ENCODE measurements at places on chromosomes 4 and X. TPM values are rescaled to one million over a fixed set of nuclear protein-coding genes. Genes with fewer than 3 reads are reported as not detected.

DNA sequence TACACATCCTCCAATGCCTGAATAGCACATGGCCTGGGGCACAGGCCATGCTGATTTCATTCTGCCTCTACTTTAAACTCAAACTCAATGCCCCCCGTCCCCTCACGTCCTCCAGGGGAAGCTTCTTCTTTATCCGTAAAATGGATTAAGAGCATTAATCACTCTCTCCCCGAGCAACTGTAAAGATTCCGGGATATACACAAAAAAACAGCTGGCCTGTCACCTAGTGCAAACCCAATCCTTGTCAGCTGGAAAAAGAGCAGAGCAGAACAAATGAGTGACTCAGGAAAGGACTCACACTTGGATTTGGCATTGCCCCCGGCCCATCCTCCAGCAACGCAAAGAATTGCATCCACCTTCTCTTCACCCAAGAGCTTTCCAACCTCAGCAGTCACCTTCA lies 7.8 kb downstream of the QDPR start:
- no peak for DNase-seq

DNA sequence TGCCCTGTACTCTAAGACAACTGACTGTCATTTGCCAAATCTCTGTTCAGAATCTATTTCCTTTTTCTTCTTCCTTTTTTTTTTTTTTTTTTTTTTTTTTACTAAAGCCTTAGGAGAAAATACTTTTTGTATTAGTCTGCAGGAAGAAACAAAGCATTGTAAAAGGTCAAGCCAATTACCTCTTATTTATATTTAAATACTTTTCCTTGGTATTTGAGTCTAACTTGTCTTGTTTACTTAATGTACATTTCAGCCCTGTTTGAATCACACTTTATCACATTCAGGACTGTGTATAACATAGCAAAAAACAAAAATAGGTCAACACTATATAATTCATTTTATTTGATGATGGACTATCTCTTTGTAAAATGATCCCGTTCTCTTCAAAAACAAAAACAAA lies 262.2 kb downstream of the RPA4 start:
- no peak for DNase-seq

GRCh38 chr4:75429208-75429607 lies 85.0 kb downstream of the RCHY1 start:
- DNase-seq: no peak

GRCh38 chrX:46637938-46638337 lies 64.4 kb downstream of the CHST7 start:
- DNase-seq: no peak

DNA sequence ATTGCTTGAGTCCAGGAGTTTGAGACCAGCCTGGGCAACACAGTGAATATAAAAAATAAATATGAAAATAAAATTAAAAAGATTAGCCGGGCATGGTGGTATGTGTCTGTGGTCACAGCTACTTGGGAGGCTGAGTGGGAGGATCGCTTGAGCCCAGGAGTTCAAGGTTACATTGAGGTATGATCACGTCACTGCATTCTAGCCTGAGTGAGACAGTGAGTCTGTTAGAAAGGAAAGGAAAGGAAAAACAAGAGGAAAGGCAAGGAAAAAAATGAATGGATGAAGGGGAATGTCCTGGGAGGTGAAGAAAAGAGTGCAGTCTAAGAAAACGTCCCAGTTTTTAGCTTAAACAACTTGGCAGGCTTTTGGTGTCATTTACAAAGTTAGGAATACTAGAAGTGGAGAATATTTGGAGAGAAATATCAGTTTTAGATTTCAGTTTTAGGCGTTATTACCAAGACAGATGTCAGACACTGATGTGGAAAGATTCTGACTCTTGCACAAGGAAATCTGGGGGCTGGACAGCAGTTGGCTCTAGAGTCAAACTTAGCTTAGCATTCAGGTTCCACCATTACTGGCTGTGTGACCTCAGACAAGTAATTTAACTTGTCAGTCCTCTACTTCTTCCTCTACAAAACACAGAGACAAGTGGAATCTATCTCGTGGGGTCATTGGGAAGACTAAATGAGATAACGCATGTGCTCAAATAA lies 139.0 kb downstream of the TSPAN5 start:
- no peak for DNase-seq

- no peak for DNase-seq
These were observed 644.1 kb upstream of the PITX2 start for GRCh38 chr4:111266937-111267336.

GRCh38 chr4:75654905-75655304 lies 18.3 kb downstream of the G3BP2 start:
- no peak for DNase-seq

GRCh38 chrX:1686642-1687041 lies 71.8 kb downstream of the ASMT start:
- no peak for DNase-seq

DNA sequence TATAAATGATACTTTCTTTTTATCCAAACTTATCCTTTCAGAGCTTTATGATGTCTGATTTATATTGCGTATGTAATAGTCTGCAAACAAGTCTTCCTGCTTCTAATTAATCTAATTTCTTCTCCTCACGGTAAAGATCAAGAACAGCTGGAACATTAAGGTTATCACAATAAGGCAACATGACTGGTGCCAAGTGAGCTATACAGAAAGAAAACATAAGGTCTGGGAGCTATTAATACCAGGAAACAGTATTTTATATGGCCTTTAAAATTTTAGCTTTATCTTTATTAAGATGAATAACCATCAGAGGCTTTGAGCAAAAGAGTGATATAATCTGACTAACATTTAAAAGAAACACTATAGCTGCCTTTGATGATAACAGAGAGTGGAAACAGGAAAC lies 28.7 kb upstream of the CABS1 start:
- no peak for DNase-seq

DNA sequence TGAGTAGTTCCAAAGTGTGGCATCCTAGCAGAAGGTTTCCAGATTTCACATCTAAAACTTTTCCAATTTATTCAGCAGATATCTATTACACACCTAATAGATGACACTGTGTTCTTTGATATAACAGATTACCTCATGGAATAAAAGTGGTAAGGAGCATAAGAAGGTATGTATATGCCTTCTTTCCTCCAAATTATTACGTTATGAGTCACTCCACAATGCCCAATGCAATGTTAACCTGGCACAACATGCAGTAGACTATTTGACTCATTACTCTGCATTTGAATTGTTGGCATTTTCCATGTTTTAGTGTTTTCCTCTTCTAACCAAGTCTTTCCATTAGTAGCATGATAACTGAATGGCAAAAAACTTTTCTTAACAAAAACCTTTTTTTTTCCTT lies 383.6 kb downstream of the ADGRL3 start:
- DNase-seq: no peak

- no peak for DNase-seq
These were observed 79.6 kb upstream of the PLAC1 start for GRCh38 chrX:134737721-134738369.

Gene SHOX
- total RNA-seq: not detected

Gene CYP4V2
- 35.4 TPM for total RNA-seq

Gene NPY1R
- total RNA-seq: 4.6 TPM

Gene HNRNPH2
- total RNA-seq: 67.1 TPM

Gene ADH1A
- 3.6 TPM for total RNA-seq

Gene WDR19
- 32.9 TPM for total RNA-seq
